ENCODE measurements at places on chromosomes 16 and 17.

GRCh38 chr17:49742166-49742638, 21.7 kb downstream of the FAM117A start:
- DNase-seq, result no peak

DNA sequence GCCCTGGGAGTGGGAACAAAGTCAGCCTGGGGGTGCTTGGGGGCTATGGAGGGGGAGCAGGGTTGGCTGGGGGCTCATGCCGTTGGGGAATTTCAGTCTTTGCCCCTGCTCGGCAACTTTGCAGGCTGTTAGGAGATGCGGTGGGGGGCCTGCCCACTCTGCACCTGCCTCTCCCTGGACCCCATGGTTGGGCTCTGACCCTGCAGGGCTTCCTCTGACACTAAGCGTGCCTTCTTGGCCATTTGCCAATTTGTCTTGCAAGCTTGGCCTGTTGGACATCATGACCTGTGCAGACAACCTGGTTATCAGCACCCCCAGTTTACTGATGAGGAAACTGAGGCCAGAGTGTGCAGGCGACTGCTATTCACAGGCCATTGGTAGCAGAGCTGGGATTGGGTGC, 14.6 kb downstream of the ADCY7 start:
- DNase-seq, result no peak

DNA sequence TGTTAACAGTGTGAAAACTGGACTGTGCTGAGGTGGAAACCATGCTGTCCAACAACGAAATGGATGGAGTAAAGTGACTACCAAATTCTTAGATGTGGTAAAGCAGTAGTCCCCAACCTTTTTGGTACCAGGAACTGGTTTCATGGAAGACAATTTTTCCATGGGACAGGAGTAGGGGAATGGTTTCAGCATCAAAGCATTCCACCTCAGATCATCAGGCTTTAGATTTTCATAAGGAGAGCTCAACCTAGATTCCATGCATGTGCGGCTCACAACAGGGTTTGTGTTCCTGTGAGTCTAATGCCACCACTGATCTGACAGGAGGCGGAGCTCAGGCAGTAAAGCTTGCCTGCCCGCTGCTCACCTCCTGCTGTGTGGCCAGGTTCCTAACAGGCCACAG, 11.5 kb downstream of the SLX4 start:
- DNase-seq, result no peak

DNA sequence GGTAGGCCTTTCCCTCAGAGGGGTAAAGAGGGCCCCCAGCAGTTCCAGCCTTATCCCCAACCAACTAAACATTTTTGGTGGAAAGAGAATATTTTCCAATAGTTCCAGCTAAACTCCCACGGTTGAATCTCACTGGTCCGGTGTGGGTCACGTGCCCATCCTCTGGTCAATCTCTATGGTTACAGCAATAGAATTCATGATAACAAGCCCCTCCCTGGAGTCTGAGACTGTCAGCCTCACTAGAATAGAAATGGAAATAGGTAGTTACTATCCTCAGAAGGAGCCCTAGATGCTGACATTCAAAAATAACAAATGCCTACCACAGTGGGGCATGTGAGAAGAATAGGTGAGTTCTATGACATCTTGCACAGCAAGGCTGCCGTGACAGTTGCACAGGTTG, 37.5 kb upstream of the LITAF start:
- DNase-seq, result no peak

DNA sequence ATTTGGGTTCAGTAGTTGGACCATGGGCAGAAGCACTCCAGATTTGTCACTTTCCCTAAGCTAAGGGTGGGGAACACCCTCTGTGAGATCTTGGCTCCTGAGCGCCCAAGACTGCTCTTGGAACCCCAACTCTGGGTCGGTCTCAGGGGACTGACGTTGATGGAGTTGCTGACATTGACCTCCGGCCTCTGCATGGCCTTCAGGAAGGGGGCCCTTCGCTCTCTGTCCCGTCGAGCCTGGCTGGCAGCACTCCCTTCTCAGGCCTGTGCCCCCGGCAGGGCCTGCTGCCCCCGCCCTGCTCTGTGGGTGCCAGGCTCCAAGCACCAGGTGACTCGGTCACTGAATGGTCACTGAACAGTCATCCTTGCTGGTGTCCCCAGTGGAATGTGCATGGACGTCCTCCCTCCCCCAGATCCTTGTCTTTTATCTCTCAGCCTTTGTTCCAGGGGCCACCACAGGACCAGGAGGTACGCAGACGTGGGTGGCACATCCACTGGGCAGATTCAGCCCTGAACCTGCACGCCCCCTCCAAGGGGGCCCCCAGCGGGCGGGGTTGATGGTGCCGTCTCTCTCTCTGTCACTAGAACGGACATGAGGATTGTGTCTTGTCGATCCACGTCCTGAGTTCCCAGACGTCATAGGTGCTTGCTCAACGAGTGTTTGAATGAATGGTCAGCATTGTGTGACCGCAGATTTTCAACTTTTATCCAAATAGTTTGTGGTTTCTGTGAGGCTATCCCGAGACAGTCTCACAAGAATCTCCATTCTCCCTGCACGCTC, 314.5 kb downstream of the SEC14L1 start:
- DNase-seq, result no peak

DNA sequence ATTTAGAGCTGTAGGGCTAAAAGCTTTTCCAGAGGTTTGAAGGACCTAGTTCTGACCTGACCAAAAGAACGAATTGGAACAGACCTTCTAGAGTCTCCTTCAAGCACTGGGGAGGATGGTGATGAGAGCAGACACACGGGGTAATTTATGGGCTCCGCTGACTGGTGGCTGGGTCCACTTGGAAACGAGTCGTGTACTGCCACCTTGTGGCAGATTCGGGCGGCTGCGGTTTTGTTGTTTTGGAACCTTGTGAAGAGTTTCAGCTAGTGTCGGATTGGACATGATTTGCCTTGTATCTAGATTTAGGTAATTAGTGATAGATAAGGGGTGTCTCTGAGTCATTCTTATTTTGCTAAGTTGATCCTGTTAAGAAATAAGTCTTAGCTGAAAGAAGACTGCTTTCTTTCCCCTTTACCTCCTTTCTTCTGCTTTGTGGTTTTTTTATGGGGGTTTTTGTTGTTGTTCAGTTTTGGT, 98.9 kb downstream of the AATF start:
- peak; percentile 88 for DNase-seq

GRCh38 chr17:61179380-61179806, 220.2 kb upstream of the TBX2 start:
- DNase-seq, result no peak

- no peak for DNase-seq
These were observed 11.7 kb upstream of the TOB1 start for GRCh38 chr17:50877838-50878237.
